ENCODE measurements at places on chromosomes 1 and 21.

DNA sequence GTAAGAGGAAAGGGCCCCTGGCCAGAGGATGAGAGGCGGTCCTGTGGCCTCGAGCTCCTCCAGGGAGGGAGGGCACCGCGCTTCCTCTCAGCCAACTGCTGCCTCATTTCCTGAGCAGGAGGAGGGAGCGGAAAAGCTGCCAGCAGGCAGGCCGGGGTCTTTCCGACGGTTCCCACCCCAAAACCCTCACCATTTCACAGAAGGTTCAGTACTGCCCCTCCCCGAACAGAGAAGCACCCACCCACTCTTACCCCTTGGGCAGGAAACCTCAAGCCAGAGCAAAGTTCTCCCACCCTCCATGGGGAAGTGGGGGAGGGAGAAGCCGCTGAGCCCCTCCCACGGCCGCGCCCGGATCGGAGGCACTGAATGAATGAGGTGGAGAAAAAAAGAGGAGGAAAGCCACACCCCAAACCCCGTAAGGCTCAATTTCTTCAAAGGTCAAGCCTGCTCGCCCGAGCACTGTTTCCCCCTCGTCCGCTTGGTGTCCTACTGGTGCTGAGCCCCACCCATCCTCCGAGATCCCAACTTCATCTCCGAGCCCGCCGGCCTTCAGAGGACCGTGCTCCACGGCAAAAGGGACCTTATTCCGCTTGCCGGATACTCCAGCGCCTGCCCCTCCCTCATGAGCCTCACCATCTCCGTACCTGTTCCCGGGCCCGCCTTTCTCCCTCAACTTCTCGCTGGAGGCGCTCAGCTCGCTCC lies 9.4 kb downstream of the TPM3 start:
- DNase-seq, result peak; percentile 88

- no peak for DNase-seq
These were observed 8.8 kb downstream of the JMJD4 start for GRCh38 chr1:227726318-227726717.

- no peak for DNase-seq
These were observed 172.4 kb downstream of the VPS13D start for GRCh38 chr1:12402159-12402673.

DNA sequence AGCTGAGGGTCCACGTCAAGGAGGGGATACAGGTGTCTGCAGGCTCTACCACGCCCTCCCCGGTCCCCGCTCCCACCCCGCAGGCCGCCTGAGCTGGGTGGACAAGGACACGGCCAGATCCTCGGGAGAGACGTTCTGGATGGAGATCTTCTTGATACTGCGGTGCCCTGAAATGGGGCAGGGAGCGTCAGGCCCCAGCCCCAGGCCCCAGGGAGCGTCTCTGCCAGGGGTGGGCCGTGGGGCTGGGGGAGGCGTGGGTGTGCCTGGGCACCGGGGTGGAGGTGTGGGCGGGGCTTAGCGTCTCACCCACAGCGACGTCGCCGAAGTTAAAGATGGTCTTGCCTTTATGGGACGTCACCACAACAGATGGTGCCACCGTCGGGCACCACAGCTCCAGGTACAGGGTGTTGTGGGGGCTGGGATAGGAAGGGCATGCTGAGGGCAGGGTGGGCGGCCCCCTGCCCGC lies 7.3 kb upstream of the TMEM52 start:
- DNase-seq, result peak; percentile 13

- DNase-seq, result peak; percentile 37
These were observed 17.2 kb downstream of the LSS start for GRCh38 chr21:46211376-46211775.

DNA sequence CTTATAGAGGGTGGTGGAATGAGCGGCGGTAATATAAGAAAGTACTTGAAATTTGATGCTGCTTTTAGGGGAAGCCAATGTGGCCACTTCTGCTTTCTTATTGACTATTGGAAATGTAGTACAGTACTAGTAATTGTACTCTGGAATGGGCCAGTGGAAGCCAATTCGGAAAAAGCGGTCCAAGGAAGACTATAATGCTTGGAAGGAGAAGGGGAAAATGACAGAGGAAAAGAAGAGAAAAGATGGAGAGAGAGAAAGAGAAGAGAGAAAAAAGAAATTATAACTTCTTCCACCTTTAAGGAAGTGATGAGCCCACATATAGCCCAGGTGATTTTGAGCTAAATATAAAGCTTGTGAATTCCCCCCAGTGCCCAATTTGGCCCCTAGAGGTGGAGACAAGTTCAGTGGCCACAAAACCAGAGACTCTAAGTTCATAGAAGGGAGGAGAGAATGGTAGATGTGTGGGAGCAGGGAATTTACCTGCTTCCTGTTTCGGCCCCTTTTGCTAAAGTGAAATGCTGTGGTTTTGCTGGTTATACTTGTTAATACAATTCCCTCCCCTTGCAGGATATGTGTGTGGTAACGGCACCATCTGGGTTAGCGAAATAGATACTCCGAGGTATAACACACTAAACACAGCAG lies 35.7 kb upstream of the DUSP10 start:
- DNase-seq, result no peak

- no peak for DNase-seq
These were observed 23.2 kb downstream of the DDX59 start for GRCh38 chr1:200646515-200646914.

DNA sequence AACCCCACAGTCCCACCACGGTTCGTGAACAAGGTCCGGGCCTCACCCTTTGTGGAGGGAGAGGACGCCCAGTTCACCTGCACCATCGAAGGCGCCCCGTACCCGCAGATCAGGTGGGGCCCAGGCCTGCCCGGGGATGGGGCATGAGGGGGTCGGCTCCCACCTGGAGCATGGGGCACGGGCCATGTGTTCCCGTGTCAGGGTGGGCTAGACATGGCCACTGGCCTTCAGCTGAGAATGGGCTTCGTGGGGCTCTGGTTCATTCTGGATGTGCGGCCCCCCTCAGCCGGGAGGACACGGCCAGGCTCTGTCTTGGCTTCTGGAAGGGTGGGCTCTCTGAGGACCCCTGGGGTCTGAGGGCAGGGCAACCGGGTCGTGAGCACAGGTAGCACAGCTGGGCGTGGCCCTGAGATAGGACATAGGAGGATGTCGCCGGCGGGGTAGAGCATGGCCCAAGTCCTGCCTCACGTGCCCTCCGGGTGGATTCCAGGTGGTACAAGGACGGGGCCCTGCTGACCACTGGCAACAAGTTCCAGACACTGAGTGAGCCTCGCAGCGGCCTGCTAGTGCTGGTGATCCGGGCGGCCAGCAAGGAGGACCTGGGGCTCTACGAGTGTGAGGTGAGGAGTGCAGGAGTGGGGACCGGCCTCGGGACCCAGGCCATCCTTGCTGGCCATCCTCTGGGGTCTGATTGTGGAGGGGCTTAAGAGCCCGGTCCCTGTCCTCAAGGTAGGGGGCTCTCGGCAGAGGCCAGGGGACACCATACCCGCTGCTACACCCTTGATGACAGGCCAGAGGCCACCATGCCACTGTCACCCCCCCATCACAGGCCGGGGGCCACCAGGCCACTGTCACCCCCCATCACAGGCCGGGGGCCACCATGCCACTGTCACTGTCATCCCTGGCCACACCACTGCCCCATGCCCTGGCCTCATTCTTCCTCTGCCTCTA lies 55.5 kb downstream of the TRIM11 start:
- DNase-seq, result peak; percentile 35

- DNase-seq, result no peak
These were observed 67.4 kb downstream of the OLFM3 start for GRCh38 chr1:101929343-101929742.

DNA sequence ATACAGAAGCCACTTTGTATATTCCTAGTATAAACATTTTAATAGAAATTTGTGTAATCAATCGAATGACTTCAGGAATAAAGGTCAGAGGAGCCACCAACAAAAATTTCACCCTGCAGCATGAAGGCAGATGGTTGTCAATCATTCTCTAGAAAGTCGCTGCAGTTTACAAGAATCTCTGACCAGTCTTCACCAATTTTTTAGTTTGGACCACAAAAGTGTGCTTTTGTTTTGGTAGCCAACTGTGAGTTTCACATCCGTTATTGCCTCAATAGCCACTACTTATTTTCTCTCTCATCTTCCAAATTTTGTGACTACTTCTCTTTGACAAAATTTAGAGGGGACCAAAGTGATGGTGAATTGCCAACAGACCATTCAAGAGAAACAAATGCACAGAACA lies 1155.6 kb downstream of the AMY1C start:
- DNase-seq, result no peak
